SW 1271 (cell line): ENCODE measurements at places on chromosomes 3 and 15.

GRCh38 chr3:194936659-194937058, 251.0 kb downstream of the FAM43A start:
- no peak for DNase-seq

- DNase-seq, result no peak
Measured at GRCh38 chr15:99427210-99427609, 138.6 kb upstream of the MEF2A start.

- DNase-seq, result no peak
Measured at GRCh38 chr3:168807448-168807847, 711.7 kb upstream of the GOLIM4 start.

DNA sequence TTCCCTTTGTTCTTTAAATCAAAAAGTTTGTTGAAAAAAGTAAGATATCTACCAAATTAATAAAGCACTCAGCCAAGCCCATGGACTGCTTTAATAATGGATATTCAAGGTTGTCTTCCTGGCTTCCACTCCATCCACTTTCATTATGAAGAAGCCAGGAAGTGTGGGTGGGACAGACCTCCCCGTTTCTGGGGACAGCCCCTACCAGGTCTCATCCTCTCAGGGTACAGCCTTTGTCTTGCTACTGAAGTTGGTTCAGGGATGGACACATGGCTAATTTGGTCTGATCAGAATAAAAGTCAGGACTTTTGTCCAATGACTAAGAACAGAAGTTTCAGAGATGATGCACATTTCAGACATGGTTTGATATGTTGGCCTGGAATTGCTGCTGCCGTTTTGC, 32.6 kb downstream of the CCNB2 start:
- DNase-seq, result no peak
